ENCODE measurements at places on chromosomes 2 and 18. TPM values are rescaled to one million over a fixed set of nuclear protein-coding genes. Genes with fewer than 3 reads are reported as not detected.

The G6PC2 gene
- total RNA-seq: not detected

The MEP1B gene
- not detected for total RNA-seq

GRCh38 chr2:131801210-131801744 lies 273.6 kb downstream of the CCDC74A start:
- no peak overlapping the region for H3K4me3 ChIP-seq
- peaks cover 9% of the 10 kb centered on the region for H3K27me3 ChIP-seq
- DNase-seq: no peak
- H3K27ac ChIP-seq: no peak overlapping the region
- no peaks in the 10 kb centered on the region for H3K36me3 ChIP-seq

DNA sequence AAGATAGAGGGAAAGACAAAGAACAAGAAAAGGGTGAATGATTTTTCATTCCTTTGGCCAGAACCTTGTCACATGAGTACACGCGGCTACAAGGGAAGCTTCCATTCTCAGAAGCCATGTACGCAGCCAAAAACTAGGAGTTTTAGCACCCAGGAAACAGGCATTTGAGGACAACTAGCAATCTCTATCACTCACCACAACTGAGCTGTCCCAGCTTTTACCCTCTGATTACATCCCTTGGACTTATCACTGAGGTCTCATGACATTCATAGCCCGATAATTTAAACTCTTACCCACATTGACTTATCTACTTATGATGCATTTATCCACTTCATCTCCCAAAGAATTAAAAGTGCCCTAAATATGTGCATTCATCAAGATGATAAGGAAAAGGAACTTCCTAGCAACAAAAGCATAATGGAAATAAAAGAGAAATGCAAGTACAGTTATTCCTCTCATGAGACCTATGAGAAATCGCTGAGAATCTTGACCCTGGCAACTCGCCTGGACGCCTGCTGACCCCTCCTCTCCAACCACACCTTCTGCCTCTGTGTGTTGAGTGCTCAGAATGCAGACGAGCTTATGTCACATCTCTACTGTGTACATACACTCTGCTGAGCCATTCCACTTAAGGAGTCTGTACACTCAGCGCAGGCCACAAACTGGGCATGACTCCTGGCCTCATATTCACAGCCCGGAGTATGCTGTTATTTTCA lies 28.7 kb upstream of the MFSD6 start:
- no peak overlapping the region for H3K27ac ChIP-seq
- H3K36me3 ChIP-seq: no peaks in the 10 kb centered on the region
- DNase-seq: no peak
- H3K4me1 ChIP-seq: peaks cover 5% of the 10 kb centered on the region

- H3K27ac ChIP-seq: no peak overlapping the region
- H3K4me3 ChIP-seq: no peak overlapping the region
- H3K27me3 ChIP-seq: no peaks in the 10 kb centered on the region
- no peak for DNase-seq
- H3K36me3 ChIP-seq: no peaks in the 10 kb centered on the region
Observed at GRCh38 chr2:78418021-78418420, 607.5 kb upstream of the REG3G start.
